ENCODE measurements at places on chromosomes 16 and 17. TPM values are rescaled to one million over a fixed set of nuclear protein-coding genes. Genes with fewer than 3 reads are reported as not detected.

Gene CARHSP1
- 207 TPM for total RNA-seq

Gene ENPP7
- not detected for total RNA-seq

Gene SHBG
- total RNA-seq, result not detected

Gene EFNB3
- total RNA-seq, result 3.1 TPM

Gene PHF12
- total RNA-seq, result 23.2 TPM

Gene GID4
- total RNA-seq, result 6.3 TPM

Gene TPSG1
- total RNA-seq, result not detected

Gene SYNGR3
- 2.0 TPM for total RNA-seq

Gene KRT33A
- not detected for total RNA-seq

Gene PRSS8
- not detected for total RNA-seq

Gene ARHGDIG
- 4.5 TPM for total RNA-seq

Gene C1QTNF8
- not detected for total RNA-seq

Gene EIF4A3
- 81.8 TPM for total RNA-seq

Gene SLC4A1
- not detected for total RNA-seq

Gene CMTM2
- not detected for total RNA-seq

Gene EIF1
- 130 TPM for total RNA-seq

Gene TP53TG3F
- not detected for total RNA-seq

Gene KRTAP2-3
- 0.29 TPM for total RNA-seq

Gene SLFN14
- not detected for total RNA-seq

Gene TMEM100
- total RNA-seq, result not detected

Gene MPP2
- 3.6 TPM for total RNA-seq

Gene SREBF1
- 160 TPM for total RNA-seq

Gene GJC1
- 24.3 TPM for total RNA-seq

Gene ST6GALNAC1
- not detected for total RNA-seq

Gene HES7
- 0.91 TPM for total RNA-seq

Gene SLC16A5
- 32.2 TPM for total RNA-seq

Gene DNASE1L2
- total RNA-seq, result 1.0 TPM

Gene LPO
- not detected for total RNA-seq

Gene LAT
- 1.2 TPM for total RNA-seq

Gene CCL4L2
- not detected for total RNA-seq

Gene CCL2
- total RNA-seq, result 4.1 TPM

Gene ABCC12
- not detected for total RNA-seq

Gene KRT39
- not detected for total RNA-seq

Gene ARHGAP44
- total RNA-seq, result 4.5 TPM

Gene SPHK1
- total RNA-seq, result 24.3 TPM

Gene TBC1D28
- total RNA-seq, result not detected

Gene RPA1
- 58.8 TPM for total RNA-seq

Gene TGFB1I1
- 19.2 TPM for total RNA-seq

Gene CUEDC1
- total RNA-seq, result 20.0 TPM

Gene SLC7A6OS
- total RNA-seq, result 20.5 TPM

Gene SLC47A2
- total RNA-seq, result not detected

Gene MT2A
- 566 TPM for total RNA-seq

Gene KRT40
- not detected for total RNA-seq

Gene MYOCD
- not detected for total RNA-seq

Gene COX6A2
- total RNA-seq, result not detected

Gene PRAC1
- total RNA-seq, result not detected

Gene CACNG5
- total RNA-seq, result not detected

Gene ABCA3
- total RNA-seq, result 0.40 TPM

Gene MT4
- total RNA-seq, result not detected

Measured in A375 (cell line).